CD8-positive, alpha-beta memory T cell (primary cell): ENCODE measurements at places on chromosomes 11 and 22. TPM values are rescaled to one million over a fixed set of nuclear protein-coding genes. Genes with fewer than 3 reads are reported as not detected.

DNA sequence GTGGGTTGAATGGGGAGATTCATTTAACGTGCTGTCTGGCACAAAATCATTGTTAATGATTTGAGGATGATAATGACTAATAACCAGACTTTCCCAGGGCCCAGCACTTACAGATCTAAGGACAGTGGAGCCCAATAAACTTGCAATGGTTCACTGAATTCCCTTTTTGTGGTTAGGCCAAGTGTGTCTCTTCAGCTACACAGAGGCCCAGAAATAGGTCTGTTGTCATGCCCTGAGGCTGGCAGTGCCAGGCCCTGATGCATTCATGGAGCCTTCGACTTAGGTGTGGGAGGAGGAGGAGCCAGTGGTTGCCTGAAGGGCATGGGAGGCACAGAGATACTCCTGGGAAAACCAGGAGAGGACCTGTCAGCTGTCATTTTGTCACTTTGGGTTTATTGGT lies 56.1 kb downstream of the KIAA1671 start:
- DNase-seq: no peak

DNA sequence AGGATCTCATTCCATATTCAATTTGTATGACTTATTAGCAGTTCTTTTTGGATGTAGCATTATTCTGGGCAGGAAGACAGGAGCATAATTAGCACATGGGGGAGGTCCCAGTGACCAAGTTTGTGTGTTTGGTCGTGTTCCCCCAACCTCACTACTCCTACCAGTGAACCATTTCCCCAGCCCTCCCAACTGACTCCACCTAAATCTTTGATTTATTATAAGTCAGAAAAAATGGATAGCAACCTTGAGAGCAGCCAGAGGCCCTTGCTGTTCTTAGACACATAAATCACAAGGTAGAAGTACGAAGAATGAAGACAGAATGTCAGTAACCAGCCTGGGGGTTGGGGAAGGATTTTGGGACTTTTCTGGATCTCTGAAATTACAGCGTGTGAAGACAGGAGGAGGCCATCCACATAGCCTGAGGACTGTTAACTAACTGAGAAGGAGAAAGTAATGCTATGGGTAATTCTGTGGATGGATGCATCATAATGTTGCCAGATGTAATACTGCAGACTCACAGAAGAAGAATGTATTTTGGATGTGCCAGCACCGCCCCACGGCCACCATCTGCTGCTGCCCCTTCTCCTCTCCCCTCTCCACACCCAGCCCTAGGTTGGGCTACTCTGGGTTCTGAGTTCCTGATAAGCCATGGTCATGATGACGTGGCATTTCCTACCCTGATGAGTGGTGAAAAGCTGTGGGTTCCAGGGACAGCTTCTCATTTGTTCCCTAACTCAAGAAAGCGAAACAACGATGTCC lies 124.3 kb upstream of the TTC12 start:
- no peak for DNase-seq

DNA sequence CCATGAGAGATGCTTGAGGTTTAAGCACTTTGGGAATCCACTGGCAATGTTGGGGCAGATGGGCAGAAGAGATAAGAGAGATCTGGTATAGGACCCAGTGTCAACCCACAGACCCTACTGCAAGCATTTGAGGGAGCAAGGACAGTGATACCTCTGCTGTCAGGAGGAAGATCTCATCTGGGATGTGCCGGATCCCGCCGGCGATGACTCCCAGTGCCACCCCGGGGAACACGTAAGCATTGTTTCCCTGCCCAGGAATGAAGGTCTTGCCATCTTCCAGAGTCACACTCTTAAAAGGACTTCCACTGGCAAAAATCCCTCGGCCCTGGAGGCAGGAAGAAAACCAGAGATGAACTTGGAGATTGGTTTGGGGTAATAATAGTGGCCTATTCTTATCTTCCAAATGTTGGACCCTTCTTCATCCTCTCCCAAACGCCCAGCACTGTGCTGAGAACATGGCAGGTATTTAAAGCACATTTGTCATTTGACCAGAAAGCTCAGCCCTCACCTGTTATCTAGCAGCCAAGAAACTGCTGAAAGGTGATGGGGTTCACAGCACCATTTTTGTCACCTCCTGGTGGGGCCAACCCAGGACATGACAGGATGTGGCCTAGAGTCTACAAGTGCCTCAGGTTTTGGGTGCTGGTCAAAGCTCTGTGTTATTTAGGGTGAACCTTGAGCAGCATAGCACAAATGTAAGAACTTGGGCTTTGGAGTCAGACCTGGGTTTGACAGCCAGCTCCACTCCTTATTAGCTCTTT lies 71.7 kb downstream of the CCDC81 start:
- no peak for DNase-seq

DNA sequence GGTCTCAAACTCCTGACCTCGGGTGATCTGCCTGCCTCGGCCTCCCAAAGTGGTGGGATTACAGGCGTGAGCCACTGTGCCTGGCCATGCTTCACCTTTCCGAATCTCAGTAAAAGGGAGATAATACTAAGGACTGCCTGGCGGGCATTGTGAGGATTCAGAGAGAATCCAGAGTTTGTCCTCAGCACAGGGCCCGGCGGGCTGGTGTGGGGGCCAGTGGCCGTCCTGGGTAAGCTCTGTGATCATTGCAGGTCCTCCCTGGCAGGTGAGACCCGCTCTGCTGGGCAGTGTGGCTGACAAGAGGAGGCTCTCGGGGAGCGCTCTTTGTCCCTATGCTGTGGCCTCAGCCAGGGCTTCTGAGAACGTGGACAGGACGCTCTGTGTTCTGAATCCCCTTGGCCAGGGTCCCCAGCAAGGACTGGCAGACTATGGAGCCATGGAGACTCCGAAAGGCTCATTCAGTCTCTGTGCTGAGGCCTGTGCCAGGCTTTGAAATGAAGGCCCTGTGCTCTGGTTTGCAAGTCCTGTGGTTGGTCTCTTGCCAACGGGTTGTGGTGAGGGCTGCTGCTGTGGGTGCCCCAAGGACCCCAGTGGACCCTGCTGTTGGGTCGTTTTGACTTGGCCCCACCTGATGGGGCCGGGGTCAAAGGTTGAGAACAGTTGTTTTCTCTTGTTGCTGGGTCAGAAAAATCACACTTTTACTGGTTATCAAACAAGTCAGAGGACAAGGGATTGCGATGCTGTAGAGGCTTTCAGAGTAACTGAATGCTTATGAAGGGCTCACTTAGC lies 2.1 kb downstream of the TPCN2 start:
- DNase-seq: no peak

GRCh38 chr11:36308577-36308976 lies 12.5 kb downstream of the PRR5L start:
- no peak for DNase-seq

Gene THY1
- 0.40 TPM for total RNA-seq

Gene CRYBB3
- 0.26 TPM for total RNA-seq

Gene GSTT2B
- not detected for total RNA-seq

Gene PATE2
- total RNA-seq: not detected

- no peak for DNase-seq
These were observed 6.2 kb downstream of the KCNQ1OT1 start for GRCh38 chr11:2693271-2694261.

DNA sequence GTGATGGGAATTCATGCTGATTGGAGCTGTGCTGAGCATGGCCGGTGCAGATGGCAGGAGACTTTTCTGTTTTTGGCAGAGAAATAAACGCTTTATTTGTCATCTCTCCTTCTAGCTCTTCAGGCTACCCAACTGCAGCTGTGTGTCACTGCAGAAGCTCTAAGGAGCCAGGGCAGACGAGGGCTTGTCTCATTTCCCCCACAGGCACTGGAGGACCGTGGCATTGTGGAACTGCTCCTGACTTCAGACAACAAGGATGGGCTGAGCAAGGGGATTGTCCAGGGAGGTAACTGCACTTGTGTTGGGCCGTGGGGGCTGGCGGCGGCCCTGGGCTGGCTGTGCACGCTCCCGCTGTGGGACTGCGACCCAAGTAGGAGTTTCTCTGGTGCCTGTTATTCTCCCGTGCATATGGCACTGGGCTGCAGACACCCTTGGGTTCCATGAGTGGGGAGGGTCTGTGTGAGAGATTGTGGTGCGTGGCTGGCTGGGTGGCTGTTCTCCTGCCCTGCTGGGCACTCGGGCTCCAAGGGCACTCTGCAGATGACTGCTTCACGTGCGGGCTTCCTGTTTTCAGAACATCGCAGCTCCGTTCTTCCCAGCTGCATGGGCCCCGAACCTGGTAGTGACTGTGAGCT lies 27.2 kb downstream of the GLB1L2 start:
- no peak for DNase-seq
